ENCODE measurements at places on chromosomes 12 and 14.

DNA sequence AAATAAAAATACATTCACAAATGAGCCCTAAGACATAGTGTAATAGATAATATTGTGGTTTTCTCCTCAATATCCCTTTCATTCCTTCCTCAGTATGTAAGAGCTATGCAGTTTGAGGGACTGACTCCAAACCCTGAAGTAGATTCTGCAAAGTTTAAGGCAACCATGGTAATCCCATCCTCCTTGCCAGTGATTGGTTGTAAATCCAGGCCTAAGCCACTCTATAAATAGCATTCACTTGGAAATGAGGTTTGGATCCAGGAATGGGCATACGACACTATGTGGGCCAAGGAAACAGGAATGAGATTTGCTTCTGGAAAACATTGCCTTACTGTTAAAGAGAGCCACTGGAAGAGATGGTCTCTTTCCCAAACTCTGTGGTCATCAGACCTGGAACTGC, 468.7 kb upstream of the SOX5 start:
- DNase-seq: no peak

- DNase-seq: no peak
Measured at GRCh38 chr14:95424529-95424928, 91.9 kb downstream of the SYNE3 start.

DNA sequence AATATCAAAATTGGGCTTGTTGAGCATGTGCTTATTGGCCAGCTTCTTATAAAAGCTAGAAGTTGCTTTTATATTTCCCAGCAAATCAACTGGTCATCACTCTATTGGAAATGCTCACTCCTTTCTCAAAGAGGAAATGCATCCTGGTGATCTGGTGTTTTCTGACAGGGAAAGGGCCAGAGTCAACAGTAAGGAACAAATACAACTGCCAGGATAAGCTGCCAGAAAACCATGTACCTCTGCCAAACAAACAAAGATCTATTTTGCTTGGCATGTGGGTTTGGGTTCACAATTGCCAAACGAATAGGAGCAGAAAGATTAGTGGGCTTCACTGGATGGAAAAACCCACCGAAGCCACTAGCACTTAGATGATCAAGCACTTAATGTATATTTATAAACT, 126.9 kb upstream of the PDZRN4 start:
- DNase-seq: no peak

- DNase-seq: no peak
Measured at GRCh38 chr12:27012982-27013255, 1.3 kb downstream of the TM7SF3 start.

DNA sequence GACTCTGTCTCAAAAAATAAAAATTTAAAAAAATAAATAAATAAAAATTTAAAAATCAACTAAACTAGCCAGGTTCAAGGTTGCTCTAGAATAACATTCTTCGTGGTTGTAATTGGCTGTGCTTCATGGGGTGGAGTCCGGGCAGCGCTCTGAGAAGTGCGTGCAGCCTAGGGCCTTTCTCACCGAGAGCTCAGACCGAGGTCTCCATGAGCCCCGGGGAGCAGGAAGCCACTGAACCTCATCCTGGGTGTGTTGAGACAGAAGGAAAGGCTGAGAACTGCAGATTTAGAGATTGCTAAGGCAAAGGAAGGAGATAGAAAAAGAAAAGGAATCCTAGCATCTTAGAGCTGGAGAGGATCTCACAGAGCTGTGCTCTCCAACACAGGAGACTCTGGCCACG, 14.7 kb downstream of the P2RX4 start:
- DNase-seq: no peak

All from NCI-H748 treated with DMSO at 0.1 percent for 48 hours (cell line).